ENCODE measurements at places on chromosomes 7 and 10. TPM values are rescaled to one million over a fixed set of nuclear protein-coding genes. Genes with fewer than 3 reads are reported as not detected.
A peak's percentile ranks its signal among the peaks of the same experiment; 100 is the strongest.

- no peaks in the 10 kb centered on the region for H3K27me3 ChIP-seq
- no peak overlapping the region for H3K4me3 ChIP-seq
- H3K36me3 ChIP-seq: peaks cover 7% of the 10 kb centered on the region
- no peak overlapping the region for H3K27ac ChIP-seq
- no peak for DNase-seq
- peaks cover 7% of the 10 kb centered on the region for H3K4me1 ChIP-seq
Measured at GRCh38 chr7:155693826-155694225, 49.4 kb downstream of the RBM33 start.

- H3K27ac ChIP-seq: no peak overlapping the region
- no peak overlapping the region for H3K4me3 ChIP-seq
- no peaks in the 10 kb centered on the region for H3K27me3 ChIP-seq
- peak; percentile 29 for DNase-seq
Measured at GRCh38 chr7:101315336-101315735, 6.3 kb downstream of the IFT22 start.

DNA sequence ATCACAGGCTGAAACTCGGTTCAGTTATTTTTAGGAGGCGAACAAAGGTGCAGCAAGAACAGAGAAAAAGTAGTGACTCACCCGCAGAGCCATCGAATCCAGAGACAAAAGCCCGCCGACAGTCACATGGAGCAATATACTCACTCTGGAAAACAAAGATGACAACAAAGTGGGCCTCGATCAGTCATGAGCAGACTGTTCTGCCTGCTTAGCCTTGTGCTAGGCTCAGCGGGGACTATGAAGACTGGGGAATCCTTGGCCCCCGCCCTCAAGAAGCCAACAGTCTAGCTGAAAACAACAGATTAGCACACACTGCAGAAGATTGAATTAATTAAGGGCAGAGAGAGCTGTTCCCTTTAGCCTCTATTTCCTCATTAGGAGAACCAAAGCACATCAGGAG lies 30.4 kb downstream of the XPNPEP1 start:
- no peak overlapping the region for H3K27ac ChIP-seq
- DNase-seq: no peak
- H3K36me3 ChIP-seq: peaks cover 27% of the 10 kb centered on the region
- no peaks in the 10 kb centered on the region for H3K27me3 ChIP-seq
- H3K4me3 ChIP-seq: no peak overlapping the region
- H3K4me1 ChIP-seq: peaks cover 1% of the 10 kb centered on the region

DNA sequence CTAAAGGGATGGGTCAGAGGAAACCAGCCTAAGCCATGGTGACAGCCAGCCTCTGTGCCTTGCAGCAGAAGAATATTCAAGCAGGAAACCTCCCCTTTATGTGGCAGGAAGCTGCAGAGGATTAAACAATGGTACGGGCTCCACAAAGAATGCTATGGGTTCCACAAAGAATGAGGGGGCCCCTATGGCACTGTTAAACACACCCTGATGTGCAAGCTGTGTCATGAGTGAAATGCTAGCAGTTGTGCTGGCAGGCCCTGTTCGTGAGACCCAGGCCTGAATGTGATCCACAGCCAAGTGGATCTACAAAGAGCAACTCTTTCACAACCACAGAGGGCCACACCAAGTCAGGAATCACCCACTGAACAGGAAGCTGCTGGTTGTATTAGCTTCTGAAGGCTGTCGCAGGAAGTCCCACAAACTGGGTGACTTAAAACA lies 68.9 kb downstream of the MYOF start:
- H3K27me3 ChIP-seq: no peaks in the 10 kb centered on the region
- H3K4me1 ChIP-seq: no peaks in the 10 kb centered on the region
- DNase-seq: no peak
- no peak overlapping the region for H3K4me3 ChIP-seq

DNA sequence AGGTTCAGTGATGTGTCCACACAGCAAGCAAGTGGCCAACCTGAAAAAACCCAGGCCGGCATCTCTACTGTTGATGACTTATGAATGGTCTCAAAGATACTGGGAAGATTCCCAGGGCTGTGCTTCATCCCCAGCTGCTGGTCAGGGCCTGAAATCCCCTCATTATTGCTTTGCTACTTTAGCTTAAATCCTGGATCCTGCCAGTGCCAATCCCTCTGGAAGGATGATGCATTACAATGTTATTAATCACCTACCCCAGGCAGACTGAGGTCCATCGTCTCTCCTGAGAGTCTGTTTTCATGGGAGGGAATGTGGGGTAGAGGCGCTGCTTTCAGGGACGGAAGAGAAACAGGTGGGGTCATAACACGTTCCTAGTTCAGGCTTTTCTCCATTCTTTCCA lies 371.6 kb downstream of the RPS24 start:
- no peaks in the 10 kb centered on the region for H3K36me3 ChIP-seq
- no peaks in the 10 kb centered on the region for H3K27me3 ChIP-seq
- H3K27ac ChIP-seq: no peak overlapping the region
- H3K4me1 ChIP-seq: no peaks in the 10 kb centered on the region
- DNase-seq: no peak

- H3K4me3 ChIP-seq: no peak overlapping the region
- no peaks in the 10 kb centered on the region for H3K4me1 ChIP-seq
- no peak overlapping the region for H3K27ac ChIP-seq
- no peaks in the 10 kb centered on the region for H3K36me3 ChIP-seq
- H3K27me3 ChIP-seq: no peaks in the 10 kb centered on the region
Measured at GRCh38 chr10:96366508-96366907, 7.7 kb upstream of the OPALIN start.

- H3K4me3 ChIP-seq: no peak overlapping the region
- no peaks in the 10 kb centered on the region for H3K36me3 ChIP-seq
- peak; percentile 40 for DNase-seq
- H3K4me1 ChIP-seq: peaks cover 8% of the 10 kb centered on the region
Measured at GRCh38 chr7:105719395-105719794, 138.1 kb upstream of the EFCAB10 start.

- no peaks in the 10 kb centered on the region for H3K27me3 ChIP-seq
- H3K27ac ChIP-seq: no peak overlapping the region
- no peak overlapping the region for H3K4me3 ChIP-seq
- H3K36me3 ChIP-seq: no peaks in the 10 kb centered on the region
- no peak for DNase-seq
Measured at GRCh38 chr7:98467570-98468312, 66.9 kb upstream of the BAIAP2L1 start.

GRCh38 chr7:74479066-74479781 lies 25.5 kb downstream of the GTF2IRD1 start:
- DNase-seq: no peak
- no peak overlapping the region for H3K4me3 ChIP-seq
- peaks cover 60% of the 10 kb centered on the region for H3K4me1 ChIP-seq

- H3K4me3 ChIP-seq: no peak overlapping the region
- peak overlapping the region; percentile 29 for H3K27ac ChIP-seq
- no peaks in the 10 kb centered on the region for H3K27me3 ChIP-seq
- DNase-seq: peak; percentile 35
- H3K36me3 ChIP-seq: no peaks in the 10 kb centered on the region
- H3K4me1 ChIP-seq: peaks cover 8% of the 10 kb centered on the region
Measured at GRCh38 chr7:85176197-85176596, 10.7 kb downstream of the SEMA3D start.

DNA sequence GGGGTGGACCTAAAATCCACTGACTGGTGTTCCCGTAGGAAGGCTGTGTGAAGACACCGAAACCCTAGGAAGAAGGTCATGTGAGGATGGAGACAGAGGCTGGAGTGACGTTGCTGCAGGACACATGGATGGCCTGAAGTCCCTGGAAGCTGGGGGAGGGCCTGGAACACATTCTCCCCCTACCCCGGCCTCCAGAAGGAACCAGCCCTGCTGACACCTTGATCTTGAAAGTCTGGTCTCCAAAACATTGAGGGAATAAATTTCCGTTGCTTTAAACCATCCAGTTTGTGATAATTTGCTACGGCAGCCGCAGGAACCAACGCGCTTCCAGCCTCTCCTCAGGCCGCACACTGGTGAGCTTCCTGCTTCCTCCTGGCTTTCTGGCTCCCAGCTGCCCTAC lies 288.2 kb downstream of the GLRX3 start:
- H3K27me3 ChIP-seq: no peaks in the 10 kb centered on the region
- no peaks in the 10 kb centered on the region for H3K36me3 ChIP-seq
- no peak overlapping the region for H3K4me3 ChIP-seq

- no peak for DNase-seq
- no peaks in the 10 kb centered on the region for H3K36me3 ChIP-seq
- H3K4me3 ChIP-seq: peak overlapping the region; percentile 100
- H3K27me3 ChIP-seq: no peaks in the 10 kb centered on the region
- peak overlapping the region; percentile 96 for H3K27ac ChIP-seq
Measured at GRCh38 chr10:5814110-5815107, 1.2 kb upstream of the GDI2 start.

- no peaks in the 10 kb centered on the region for H3K36me3 ChIP-seq
- H3K4me1 ChIP-seq: no peaks in the 10 kb centered on the region
- H3K4me3 ChIP-seq: no peak overlapping the region
- H3K27ac ChIP-seq: no peak overlapping the region
- no peak for DNase-seq
- no peaks in the 10 kb centered on the region for H3K27me3 ChIP-seq
Measured at GRCh38 chr10:6229746-6230145, 27.0 kb downstream of the PFKFB3 start.

DNA sequence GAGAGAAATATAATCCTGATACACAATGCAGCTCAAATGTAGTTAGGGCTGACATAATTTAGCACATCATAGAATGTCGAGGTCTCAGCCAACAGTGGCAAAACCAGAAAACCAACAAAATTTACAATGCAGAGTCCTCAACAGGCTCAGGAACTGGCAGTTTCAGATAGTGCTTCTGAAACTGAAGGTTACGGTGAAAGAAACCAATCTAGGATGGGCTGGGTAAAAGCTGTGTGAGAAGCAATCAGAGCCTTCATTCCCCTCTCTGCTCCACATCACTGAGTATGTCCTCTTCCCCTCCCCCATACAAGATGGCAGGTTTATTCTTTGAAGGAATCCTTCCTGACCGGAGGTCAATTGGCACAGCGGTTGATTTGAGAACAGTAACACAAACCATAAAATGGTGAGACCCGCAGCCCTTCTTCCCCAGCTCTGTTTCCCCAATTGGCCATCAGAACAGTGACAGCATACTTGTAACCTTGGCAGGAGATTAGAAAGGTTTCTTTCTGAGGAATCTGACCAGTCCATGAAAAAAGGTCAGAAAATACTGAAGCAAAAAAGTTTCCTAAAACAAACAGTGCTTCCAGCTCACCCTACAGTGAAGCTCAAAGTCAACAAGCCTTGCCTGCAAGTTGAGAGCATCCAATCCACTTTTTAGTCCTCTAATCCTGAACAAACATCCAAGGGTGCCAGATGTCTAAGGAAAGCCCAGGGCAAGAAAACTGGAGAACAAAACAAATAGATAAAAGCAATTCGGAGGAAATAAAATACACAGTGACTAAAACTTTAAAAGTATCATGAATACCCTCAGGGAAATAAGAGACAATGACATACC lies 53.9 kb upstream of the IL6 start:
- H3K27me3 ChIP-seq: 0 out of 2 replicates have a peak, but pooled peaks cover 4% of the 10 kb centered on the region
- H3K27ac ChIP-seq: no peak overlapping the region
- no peaks in the 10 kb centered on the region for H3K4me1 ChIP-seq
- H3K36me3 ChIP-seq: no peaks in the 10 kb centered on the region

DNA sequence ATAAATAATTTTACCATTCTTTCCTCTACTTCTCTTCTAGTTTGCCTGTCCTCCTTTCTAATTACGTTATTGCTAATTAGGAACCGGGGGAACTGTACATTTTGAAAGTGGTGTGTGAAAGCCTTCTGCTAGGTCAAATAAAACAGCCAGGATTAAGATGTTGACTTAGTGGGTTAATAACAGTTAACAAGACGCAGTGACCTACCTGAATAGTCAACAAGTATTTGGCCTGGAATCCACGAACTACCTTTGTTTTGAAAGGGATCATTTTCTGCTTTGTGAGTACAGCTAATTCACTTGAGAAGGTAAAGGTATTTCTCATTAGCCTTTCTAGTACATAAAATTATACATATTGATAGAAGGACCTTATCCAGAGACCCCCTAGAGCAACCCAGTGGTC lies 139.9 kb downstream of the COL28A1 start:
- H3K4me1 ChIP-seq: peaks cover 14% of the 10 kb centered on the region
- H3K27ac ChIP-seq: no peak overlapping the region
- H3K4me3 ChIP-seq: no peak overlapping the region
- no peak for DNase-seq
- H3K27me3 ChIP-seq: no peaks in the 10 kb centered on the region
- H3K36me3 ChIP-seq: no peaks in the 10 kb centered on the region

DNA sequence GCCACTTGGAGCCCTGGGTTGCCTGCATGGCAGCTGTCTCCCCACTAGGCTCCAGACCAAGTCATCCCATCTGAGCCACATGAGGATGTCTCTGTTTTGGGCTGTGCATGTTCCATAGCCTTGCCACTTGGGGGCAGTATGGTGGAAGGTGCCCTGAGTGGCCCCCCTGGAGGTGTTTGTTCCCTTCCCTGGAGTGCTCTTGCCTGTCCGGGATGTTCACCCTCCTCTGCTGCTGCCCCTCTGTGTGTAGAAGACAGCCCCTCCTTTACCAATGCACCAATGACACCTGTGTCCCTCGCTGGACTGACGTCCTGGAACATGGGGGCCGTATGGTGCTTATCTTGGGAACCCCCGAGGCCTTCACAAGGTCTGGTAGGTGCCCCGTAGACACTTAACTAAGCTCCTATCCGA lies 100.2 kb downstream of the ACTR3B start:
- H3K36me3 ChIP-seq: no peaks in the 10 kb centered on the region
- H3K4me1 ChIP-seq: no peaks in the 10 kb centered on the region
- H3K27ac ChIP-seq: no peak overlapping the region
- no peak overlapping the region for H3K4me3 ChIP-seq
- peak; percentile 49 for DNase-seq
- H3K27me3 ChIP-seq: no peaks in the 10 kb centered on the region

The UNC5B gene
- total RNA-seq: 3.6 TPM

The SEMA3E gene
- 0.48 TPM for total RNA-seq

The WNT8B gene
- total RNA-seq: not detected

The STOX1 gene
- total RNA-seq: 0.30 TPM

The GDF10 gene
- not detected for total RNA-seq

The BTBD16 gene
- not detected for total RNA-seq

The PCLO gene
- total RNA-seq: 5.7 TPM

The FOXI2 gene
- total RNA-seq: not detected

The MKRN1 gene
- total RNA-seq: 43.3 TPM

The COL26A1 gene
- total RNA-seq: 0.10 TPM

The ABCC2 gene
- total RNA-seq: 0.24 TPM

The BMPER gene
- 0.47 TPM for total RNA-seq
